Effector CD8-positive, alpha-beta T cell (primary cell): ENCODE measurements at places on chromosomes 6 and 20.

GRCh38 chr20:21129861-21130260 is 4.0 kb downstream of the KIZ start:
- DNase-seq: no peak

GRCh38 chr6:88177961-88178464 is 11.9 kb upstream of the CNR1 start:
- no peak for DNase-seq

DNA sequence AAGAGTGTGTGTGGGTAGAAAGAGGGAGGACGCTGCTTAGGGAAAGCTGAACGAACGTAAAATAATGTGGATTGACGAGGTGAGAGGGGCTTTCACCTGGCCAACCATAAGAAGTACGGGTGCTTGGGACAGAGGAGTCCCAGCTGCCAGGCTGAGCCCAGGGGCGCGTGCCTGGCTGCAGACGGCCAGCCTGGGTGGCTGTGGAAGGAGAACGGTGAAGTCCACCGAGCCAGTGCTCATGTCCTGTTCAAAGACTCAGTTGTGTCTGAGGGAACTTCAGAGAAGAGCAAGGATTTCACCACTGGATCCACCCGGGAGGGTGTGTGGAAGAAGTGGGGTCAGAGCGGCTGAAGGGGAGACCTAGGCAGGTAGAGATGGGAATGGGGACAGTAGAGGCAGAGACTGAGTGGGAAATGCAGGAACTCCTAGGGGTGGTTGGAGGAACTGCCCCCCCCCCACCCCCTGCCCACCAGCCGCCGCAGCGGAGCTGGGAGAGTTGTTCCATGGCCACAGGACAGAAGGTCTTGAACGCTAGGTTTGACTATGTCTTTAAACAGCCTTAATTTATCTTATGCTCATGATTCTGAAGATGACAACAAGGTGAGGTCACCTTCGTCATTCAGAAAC is 68.1 kb upstream of the TBXT start:
- no peak for DNase-seq

DNA sequence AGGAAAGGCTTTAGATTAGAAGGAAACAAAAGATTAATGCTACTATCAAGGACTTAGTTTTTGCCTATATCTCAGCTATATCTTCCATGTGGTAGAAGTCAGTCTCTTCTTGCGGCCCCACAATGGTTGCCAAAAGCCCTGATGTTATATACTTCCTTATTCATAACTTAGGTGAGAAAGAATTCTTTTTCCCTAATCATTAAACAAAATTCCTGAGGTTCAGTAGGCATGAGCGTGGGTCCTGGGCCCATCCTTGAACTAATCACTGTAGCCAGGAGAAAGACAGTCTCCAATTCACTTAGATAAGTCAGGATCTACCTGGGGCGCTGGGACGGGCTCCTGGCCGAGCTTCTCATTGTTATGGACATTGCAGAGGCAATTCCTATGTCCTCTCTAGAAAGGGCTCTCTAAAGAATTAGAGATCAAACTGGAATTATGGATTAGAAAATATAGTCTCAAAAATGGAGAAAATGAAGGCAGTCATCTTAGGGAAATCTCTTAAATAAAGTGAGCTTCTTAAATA is 134.3 kb downstream of the KIF6 start:
- DNase-seq: no peak

- peak; percentile 74 for DNase-seq
Measured at GRCh38 chr6:110039364-110039980, 61.4 kb downstream of the GPR6 start.
